ENCODE measurements at places on chromosomes 5 and 9. TPM values are rescaled to one million over a fixed set of nuclear protein-coding genes. Genes with fewer than 3 reads are reported as not detected.

GRCh38 chr9:20623021-20623747 is 885 bp upstream of the MLLT3 start:
- peaks cover 6% of the 10 kb centered on the region for H3K27me3 ChIP-seq
- peak overlapping the region; percentile 90 for H3K4me3 ChIP-seq
- H3K27ac ChIP-seq, result peak overlapping the region; percentile 53
- H3K36me3 ChIP-seq, result no peaks in the 10 kb centered on the region
- peaks cover 10% of the 10 kb centered on the region for H3K4me1 ChIP-seq

- H3K4me3 ChIP-seq, result no peak overlapping the region
- H3K27me3 ChIP-seq, result no peaks in the 10 kb centered on the region
- H3K4me1 ChIP-seq, result no peaks in the 10 kb centered on the region
- H3K27ac ChIP-seq, result no peak overlapping the region
- DNase-seq, result no peak
- no peaks in the 10 kb centered on the region for H3K36me3 ChIP-seq
Measured at GRCh38 chr5:112551419-112552032, 132.4 kb upstream of the EPB41L4A start.

Gene MEGF10
- polyA plus RNA-seq, result not detected

Gene BTNL8
- not detected for polyA plus RNA-seq

DNA sequence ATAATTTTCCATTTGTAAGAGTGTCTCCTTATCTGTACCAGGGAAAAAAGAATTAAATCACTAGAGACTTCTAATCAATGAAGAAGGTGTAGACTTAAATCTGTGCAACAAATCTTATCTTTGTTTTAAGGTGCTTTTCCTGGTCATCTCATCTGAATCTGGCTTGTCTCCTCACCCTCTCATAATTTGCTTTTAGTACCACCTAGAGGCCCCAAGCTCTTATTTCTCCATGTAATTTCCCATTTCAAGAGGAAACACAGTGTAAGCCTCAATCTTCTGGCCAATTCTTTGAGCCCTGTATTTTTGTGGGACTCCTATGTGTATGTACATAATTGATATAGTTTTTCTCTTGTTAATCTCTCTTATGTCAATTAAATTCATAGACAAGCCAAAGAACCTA is 1975.3 kb upstream of the CDH6 start:
- DNase-seq, result no peak
- H3K27ac ChIP-seq, result no peak overlapping the region
- no peaks in the 10 kb centered on the region for H3K4me1 ChIP-seq
- no peaks in the 10 kb centered on the region for H3K27me3 ChIP-seq

DNA sequence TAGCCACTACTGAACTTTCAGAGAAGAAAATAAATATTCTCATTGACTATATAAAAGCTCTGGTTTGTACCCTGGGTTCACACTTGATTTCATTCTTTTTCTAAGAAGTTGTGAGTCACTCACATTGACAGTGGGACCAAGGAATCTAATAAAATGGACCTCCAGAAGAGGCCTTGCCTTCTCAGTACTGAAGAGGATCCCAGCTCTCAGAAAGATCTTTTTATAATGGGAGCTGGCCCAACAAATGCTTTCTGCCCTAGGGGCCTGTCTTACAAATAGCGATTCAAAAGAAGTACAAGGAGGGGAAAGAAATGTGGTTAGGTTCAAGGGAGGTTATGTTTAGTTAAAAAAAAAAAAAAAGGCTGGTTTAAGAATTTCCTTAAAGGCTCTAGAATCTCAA is 237.9 kb downstream of the ISL1 start:
- H3K27ac ChIP-seq, result no peak overlapping the region
- no peaks in the 10 kb centered on the region for H3K36me3 ChIP-seq
- no peaks in the 10 kb centered on the region for H3K4me1 ChIP-seq
- H3K27me3 ChIP-seq, result no peaks in the 10 kb centered on the region
- no peak for DNase-seq
- no peak overlapping the region for H3K4me3 ChIP-seq

DNA sequence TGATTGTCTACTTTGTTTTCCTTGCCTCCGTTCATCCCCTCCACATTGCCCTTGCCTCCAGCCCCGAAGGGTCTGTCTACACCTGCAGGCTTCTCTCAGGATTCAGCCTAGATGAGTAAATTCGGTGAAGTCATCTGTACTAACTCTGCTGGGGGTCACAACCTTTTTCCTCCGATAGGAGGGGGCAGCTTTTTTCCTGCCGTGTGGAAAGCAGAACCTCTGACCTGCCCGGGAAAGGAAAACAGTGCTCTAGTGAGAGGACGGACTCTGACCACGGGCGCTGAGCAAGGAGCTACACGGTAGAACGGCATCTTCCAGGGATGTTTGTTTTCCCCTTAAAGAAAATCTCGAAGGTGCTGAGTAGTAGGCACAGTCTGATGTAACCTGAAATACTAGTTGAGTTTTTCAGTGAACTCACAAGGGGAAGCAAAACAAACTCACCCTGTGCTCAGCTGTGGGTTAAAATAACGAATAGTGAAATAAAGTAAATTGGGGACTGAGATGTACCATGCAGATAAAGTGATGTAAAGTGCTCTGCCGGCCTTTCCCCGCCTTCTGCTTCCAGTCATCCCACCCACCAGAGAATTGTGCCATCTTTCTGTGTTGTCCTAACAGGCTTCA is 281.8 kb downstream of the AOPEP start:
- H3K4me1 ChIP-seq, result peaks cover 45% of the 10 kb centered on the region
- peak overlapping the region; percentile 95 for H3K27ac ChIP-seq
- peak overlapping the region; percentile 90 for H3K4me3 ChIP-seq
- no peaks in the 10 kb centered on the region for H3K27me3 ChIP-seq
- DNase-seq, result no peak

DNA sequence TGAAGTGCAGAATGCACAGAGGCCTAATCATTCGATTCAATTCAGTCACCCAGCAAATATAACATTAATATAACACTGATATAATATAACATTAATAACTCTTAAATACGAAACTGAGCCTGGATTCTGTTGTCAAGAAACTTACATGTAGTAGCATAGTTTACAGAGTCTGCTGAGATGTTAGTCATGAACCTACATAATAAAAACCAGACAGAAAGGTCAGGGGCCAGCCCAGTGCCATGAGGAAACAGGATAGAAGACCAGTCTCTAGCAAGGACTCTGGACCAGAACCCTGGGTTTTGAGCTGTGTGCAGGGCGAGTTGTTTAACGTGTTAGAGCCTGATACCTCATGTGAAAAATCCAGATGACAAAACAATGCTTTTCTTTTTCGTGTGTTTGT is 234.7 kb downstream of the NR2F1-AS1 start:
- H3K4me1 ChIP-seq, result peaks cover 12% of the 10 kb centered on the region
- H3K27me3 ChIP-seq, result no peaks in the 10 kb centered on the region
- H3K36me3 ChIP-seq, result no peaks in the 10 kb centered on the region
- H3K4me3 ChIP-seq, result no peak overlapping the region
- DNase-seq, result no peak
- H3K27ac ChIP-seq, result no peak overlapping the region

DNA sequence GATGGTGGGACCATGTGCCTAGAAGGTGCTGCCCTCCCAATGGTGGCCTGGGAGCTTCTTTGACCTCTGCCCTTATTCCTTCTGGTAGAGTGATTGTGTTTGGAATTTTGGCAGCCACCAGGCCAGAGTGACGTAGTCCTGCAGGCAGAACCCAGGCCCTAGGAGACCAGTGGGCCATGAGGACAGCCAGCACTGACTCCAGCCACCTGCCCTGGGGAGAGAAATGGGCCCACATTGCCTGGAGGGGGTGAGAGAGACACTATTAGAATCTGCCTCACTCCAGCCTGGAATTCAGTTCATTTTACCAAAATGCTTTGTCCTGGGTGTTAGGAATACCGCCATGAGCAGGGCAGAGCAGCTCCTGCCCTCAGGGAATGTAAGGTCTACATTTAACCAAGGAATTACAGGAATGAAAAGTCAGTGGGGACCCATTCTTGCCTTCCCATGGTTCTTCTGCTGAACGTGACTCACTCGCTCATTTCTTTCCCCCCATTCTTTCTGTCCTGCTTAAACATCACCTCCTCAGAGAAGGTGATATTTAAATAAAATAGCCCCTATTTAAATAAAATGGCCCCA is 5.5 kb upstream of the COL27A1 start:
- DNase-seq, result no peak
- H3K27me3 ChIP-seq, result peaks cover 24% of the 10 kb centered on the region
- no peak overlapping the region for H3K27ac ChIP-seq

Gene MAMDC2
- 1.3 TPM for polyA plus RNA-seq

Gene LMNB1
- 11.0 TPM for polyA plus RNA-seq

GRCh38 chr5:158463938-158464337 is 605.0 kb upstream of the CLINT1 start:
- DNase-seq, result no peak
- no peaks in the 10 kb centered on the region for H3K27me3 ChIP-seq
- no peak overlapping the region for H3K4me3 ChIP-seq
- H3K27ac ChIP-seq, result no peak overlapping the region
